ENCODE measurements at places on chromosomes 6 and 20.

DNA sequence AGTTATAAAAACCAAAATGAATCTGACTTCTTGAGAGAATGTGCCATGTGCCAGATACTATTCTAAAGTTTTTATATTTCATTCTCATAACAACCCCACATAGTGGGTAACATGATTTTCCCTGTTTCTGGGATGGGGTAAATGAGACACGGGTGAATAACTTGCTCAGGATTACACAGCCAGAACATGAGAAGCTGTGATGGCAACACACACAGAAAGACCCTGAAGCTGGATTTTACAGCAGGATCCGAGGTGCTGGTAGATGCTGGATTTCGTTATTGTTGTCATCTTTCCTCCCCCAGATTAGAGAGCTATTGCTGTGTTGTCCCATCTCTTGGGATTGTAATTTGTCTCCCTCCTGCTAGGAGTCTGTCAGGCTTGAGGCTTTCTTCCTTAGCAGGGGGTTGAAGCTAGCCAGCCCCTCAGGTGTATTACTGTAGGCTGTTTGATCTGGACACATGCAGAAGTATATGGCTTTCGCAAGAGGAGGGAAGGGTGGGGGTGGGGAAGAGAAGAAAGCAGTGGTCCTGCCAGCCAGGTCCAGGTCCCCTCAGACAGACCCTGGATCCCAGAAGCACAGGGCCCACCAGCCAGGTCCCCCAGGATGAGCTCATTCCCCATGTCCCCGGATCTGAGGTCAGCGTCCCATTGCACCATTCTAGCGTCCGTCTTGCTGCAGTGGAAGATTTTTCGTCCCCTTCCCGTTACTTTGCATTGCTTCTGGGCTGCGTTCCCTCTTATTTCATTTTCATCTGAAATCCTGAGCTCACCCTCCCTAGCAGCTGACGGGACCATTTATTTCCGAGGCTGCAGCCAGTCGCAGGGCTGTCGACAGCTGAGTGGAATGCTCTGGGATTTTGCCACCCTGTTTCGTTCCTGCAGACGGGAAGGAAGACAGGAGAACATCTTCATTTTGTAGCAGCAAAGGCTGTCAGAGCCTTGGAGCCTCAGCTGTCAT, 7.3 kb upstream of the KCNG1 start:
- DNase-seq: no peak

DNA sequence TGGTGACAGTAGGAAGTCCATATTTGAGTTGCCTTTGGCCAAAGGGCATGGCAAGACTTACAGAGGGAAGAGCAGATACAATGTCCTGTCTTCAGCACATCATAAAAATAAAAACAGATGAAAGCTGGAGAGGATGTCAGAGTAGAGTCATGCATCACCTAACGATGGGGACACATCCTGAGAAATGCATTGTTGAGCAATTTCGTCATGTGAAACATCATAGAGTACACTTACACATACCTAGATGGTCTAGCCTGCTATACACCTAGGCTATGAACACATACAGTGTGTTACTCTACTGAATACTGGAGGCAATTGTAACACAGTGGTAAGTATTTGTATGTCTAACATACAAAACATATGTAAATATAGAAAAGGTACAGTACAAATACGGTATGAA, 75.6 kb downstream of the VEGFA start:
- DNase-seq: no peak

GRCh38 chr6:360764-361373, 30.7 kb upstream of the IRF4 start:
- DNase-seq: no peak

DNA sequence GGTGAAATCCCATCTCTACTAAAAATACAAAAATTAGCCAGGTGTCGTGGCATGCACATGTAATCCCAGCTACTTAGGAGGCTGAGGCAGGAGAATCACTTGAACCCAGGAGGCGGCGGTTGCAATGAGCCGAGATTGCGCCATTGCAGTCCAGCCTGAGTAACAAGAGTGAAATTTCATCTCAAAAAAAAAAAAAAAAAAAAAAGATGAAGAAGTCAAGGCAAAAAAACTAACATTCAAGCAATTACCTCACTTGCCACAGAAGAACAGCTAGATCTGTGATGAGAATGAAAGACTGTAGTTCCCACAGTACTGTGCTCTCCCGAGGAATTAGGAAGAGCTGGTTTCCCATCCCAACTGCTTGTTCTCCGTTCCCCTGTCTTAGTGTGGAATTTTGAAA, 144.7 kb upstream of the ECI2 start:
- no peak for DNase-seq

DNA sequence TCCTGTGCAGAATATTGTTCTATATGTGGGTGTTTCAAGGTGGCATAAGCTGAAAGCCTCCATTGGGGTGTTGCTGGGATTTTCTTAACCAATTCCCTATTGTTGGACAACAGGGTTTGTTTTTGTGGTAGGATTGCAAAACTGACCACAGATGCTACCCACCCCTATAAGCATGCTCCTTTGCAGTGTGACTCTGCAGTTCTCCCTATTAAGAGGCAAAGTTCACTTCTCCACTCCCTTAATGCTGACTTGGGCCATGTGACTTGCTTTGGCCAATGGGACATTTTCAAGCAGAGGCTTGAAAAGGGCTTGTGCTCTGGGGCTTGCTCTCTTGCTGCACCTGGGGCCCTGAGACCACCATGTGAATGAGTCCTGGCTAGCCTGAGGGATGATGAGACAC, 8.5 kb upstream of the ANGPT4 start:
- no peak for DNase-seq

GRCh38 chr6:106360410-106360988, at the start of gene CRYBG1:
TSS of gene CRYBG1 (plus strand) at chr6:106360717. CDS start at chr6:106360909, 192 bp downstream.
- DNase-seq: peak; percentile 36

GRCh38 chr6:137731960-137732616, 135.0 kb upstream of the TNFAIP3 start:
- DNase-seq: no peak

- DNase-seq: peak; percentile 62
These were observed 282.1 kb downstream of the UST start for GRCh38 chr6:149028767-149029405.

DNA sequence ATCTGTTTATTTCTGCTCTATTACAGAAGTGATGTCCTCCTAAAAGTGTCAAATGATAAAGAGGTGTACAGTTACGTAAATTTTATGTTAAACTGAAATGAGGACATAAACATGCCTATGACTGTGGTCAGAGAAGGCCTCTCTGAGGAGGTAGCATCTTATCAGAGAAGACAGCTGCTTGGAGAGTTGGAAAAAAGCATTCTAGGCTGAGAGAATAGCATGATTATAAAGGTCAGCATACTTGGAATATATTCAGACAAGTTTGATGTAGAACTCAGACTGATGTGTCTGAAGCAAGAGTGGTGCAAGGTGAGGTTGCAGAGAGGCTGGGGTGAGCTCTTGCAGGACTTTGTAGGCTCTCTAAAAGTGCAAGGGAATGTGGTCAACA, 3.1 kb upstream of the PCNA start:
- no peak for DNase-seq

- no peak for DNase-seq
These were observed 131.5 kb upstream of the RALGAPA2 start for GRCh38 chr20:20843982-20844381.

DNA sequence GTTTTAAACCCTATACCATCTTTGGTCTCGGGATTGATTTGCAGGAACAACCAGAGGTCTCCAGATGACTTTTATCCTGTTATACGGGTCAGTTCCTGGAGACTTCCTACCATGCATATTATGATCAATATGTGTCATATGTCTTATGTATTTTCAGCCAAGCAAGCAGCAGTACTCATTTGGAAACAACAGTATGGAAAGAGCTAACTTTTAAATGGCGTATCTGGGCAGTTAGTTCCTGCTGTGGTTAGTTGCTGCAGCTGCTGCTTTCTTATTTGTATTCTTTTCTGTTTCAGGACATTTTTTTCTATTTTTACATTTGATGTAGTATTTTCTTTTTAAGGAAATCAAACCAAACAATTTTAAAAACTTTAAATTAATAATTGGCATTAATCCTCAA, 207.5 kb downstream of the MANEA start:
- no peak for DNase-seq

DNA sequence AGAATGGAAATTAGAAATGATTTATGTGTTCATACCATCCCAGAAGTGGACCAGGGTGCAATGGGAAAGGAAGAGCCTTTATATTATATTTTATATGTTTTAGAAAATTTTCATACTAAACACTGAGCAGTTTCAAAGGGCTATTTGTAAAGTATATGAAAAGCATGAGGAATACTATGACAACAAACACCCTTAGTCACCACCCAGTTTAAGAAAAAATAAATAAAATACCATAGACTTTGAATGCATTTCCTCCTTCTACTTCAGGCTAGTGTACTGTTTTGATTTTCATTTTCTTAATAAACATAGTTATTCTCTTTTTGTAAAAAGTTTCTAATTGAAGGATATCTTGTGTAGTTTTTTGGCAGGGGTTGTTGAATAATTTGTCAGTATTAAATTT, 191.1 kb downstream of the PLCB4 start:
- no peak for DNase-seq

DNA sequence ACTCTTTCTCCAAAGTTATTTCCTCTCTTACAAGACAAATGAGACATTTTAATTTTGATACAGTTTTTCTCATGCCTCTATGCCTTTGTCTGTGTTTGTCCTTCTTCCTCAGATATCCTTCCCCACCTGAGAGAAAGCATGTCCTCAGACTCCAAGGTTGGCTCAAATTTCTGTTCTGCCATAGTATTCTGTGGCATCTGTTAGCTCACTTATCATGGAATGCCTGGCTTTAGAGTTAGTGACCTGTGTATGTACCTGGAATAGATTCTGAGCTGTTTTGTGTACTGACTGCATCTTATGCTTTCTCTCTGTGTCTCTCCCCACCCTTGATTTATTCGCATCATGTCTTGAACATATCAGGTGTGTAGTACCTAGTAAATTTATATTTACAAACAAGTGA, 90.0 kb downstream of the CENPW start:
- no peak for DNase-seq

GRCh38 chr20:4809707-4810106, 88.0 kb downstream of the PRND start:
- DNase-seq: no peak

DNA sequence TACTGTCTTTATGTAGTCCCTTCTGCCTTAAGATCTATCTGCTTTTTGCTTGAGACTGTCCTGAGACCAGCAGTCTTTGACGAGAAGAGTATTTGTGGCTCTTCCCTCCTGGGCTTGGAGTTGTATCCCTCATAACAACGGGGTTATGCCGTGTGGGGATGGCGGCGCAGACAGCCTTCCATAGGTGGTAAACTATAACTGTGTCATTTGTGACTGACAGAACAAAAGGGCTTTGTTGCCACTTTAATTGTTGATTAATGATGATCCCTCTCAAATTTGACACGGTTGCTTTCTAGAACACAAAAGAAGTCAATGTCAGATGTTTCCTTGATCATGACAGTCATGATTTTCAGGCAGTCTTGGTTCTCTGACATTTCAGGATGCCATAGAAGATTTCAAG, 196.6 kb downstream of the JARID2 start:
- DNase-seq: no peak

DNA sequence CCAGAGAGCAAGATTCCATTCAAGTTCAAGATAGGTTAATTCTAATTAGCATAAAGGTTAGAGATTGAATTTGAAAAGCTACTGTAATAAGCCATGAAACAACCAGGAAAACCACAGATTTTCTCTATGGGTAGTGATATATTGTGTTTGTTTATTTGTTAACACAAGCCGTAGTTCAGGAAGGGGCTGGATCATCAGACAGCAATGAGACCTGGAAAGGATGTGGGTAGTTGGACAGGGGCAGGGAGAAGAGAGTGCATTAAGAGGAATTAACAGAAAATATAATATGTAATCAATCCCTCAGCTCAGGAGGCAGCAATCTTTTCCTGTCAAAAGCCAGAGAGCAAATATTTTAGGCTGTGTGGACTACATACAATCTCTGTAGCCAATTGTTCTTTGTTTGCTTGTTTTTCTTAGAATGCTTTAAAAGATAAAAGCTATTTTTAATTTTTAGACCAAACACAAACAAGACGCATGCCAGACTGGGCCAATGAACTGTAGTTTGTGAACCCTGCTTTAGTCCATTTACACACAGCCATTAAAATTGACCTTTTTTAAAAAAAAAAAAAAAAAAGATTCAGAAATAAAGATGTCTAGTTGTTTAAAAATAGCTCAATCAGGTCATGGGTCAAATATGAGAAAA, 398.7 kb upstream of the MARCKS start:
- DNase-seq: no peak

DNA sequence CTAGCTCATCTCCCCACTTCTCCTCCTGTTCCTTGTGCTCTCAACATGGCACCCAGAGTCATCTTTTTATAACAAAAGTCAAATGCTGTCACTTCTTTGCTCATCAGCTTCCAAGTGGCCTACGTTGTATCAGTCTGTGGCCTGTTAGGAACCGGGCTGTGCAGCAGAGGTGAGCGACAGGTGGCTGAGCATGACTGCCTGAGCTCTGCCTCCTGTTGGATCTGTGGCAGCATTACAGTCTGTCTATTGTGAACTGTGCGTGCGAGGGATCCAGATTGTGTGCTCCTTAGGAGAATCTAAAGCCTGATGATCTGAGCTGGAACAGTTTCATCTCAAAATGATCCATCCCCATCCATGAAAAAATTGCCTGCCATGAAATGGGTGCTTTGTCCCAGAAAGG, 129.6 kb downstream of the FNDC1 start:
- no peak for DNase-seq

DNA sequence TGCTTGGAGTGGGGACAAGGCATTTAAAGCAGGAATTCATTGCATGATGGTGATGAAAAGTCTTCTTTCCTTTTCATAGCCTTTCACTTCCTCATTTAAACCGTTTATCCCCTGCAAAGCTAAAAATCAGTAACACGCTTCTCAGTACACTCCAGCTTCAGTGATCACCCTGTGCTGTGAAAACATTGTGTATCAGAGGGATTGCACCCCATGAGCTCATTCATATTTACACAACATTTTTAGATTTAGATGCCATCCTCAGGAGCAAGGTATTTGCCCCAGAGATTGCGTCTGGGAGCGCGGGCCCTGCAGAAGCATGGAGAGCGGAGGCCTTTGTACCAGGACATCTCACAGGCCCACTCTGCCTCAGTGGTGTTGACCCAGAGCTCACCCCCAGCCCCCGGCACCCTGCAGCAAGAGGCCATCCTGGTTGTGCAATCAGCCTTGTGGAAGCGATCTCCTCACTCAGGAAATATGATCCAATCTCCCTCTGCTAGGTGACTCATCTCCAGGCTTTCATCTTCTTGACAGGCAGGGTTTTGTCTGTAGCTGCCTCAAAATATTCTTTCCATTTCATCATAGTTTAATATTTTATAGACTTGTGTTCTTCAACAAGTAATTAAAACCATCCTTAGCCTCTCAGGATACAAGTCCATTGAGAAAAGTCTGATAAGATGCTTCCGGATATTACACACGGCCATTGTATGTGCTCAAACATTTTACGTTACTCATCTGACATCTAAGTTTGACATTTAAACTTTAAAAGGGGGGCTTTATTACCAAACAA, 38.9 kb upstream of the THBS2 start:
- DNase-seq: no peak
